ENCODE measurements at places on chromosomes 3 and 15.

- DNase-seq, result no peak
Observed at GRCh38 chr3:40780925-40781406, 256.2 kb downstream of the ZNF621 start.

DNA sequence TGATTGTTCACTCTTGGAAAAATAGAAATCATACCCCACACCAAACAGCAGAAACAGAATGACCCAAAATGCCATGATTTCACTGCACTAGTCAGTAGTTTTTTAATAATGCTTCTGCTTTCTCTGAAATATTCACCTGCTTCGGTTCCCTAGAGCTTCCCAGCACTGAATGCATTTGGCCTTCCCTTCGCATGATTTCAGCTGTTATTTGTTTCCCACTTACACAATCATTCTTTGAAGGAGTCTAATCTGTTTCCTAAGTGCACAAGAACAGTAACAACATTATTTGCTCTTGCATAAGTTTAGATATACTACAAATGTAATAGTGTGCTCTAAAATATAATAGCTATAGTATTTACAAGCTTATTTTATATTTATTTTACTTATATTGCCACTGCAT, 178.7 kb downstream of the STAC start:
- DNase-seq, result no peak

DNA sequence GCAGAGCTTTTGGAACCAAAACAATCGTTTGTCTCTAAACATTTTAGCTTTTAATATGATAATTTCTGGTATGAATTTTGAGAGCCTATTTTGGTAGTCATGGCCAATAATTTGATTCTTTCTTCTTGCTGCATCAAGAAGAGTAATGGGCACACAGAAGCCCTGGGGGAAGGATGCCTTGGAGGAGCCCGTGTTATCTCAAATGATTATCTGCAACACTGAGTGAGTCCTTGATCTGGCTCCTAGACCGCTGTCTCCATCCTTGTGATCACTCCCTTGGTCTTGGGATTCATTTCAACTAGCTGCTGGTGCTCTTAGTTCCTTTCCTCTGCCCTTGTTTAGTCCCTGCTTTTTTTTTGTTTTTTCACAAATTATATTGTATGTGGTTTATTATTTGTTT, 77.9 kb upstream of the CCNL1 start:
- no peak for DNase-seq

GRCh38 chr3:114383875-114384557, 90.2 kb downstream of the TIGIT start:
- peak; percentile 1 for DNase-seq

- DNase-seq, result peak; percentile 8
Observed at GRCh38 chr3:169966951-169967915, 626 bp downstream of the SEC62 start.

- DNase-seq, result no peak
Observed at GRCh38 chr15:41160639-41161315, 44.7 kb upstream of the INO80 start.

DNA sequence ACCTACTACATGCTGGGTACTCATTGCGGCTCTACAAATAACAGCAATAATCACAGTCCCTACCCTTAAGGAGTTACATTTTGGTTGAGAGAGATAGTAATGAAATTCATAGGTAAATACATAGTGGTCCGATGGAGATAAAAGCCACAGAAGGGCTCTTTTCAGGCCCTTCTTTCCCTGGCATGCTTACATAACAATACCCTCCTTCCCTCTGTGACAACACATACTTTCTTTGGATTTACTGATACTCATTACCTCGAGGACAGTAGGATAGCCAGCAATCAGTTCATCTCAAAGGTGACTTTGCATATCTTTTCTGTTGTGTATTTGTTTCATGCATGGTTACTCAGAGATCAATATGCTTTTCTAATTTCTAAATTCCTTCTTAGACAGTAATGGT, 54.5 kb downstream of the HSPBAP1 start:
- DNase-seq, result no peak

DNA sequence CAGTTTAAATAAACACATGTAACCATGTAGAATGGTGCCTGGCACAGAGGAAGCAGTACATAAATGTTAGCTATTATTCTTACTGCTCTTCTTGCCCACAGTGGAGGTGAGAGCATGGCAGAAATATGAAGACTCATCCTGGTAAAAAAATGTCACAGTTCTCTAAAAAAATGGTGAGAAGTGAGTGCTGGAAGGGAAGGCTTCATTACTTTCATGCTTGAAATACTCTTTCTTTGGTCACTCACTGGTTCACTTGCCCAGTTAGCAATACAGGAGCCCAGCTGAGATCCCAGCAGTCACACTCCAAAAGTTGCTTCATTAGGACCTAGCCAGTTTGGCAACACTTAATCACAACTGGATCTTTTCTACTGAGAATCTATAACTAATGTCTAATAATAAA, 1017.2 kb downstream of the TUSC7 start:
- DNase-seq, result no peak

Data from T-helper 22 cell (primary cell).